ENCODE measurements at places on chromosomes 4 and X. TPM values are rescaled to one million over a fixed set of nuclear protein-coding genes. Genes with fewer than 3 reads are reported as not detected.

DNA sequence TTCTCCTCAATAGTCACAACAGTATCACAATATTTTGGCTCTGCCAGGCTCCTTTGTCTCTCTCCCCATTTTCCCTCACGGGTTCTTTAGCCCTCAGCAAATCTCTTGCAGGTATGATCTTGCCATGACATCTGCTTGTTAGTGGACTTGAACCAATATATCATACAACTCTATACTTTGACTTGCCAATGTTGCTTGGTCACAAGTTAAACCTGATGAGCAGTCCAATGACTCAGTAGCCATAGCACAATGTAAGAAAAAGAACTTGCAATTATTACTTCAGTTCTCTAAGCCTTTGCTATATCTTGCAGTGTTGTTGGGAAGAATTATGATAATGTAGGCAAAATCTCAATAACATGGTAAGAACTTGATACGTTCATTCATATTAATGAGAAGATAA lies 174.6 kb upstream of the NRK start:
- no peak for DNase-seq

GRCh38 chr4:123265443-123265842 lies 131.2 kb upstream of the SPRY1 start:
- no peak for DNase-seq

DNA sequence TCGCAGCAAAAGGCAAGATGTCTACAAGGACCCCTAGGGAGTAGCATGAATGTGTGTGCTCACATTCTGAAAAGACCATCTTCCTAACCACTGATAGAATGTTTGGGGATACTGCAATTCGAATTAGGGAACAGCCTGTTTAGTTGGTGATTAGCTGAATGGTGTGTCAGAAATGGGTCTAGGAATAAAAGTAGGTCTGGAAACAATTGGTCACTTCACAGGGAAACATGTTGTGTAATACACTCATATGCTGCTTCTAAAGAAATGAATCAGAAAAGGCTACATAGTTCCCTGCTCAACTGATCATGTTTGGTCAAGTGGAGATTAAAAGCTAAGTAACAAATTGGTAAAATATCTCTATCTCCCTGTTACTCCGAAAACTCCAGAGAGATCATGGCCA lies 2362.4 kb upstream of the TENM3 start:
- no peak for DNase-seq

- DNase-seq = no peak
These were observed 23.1 kb upstream of the BMP2K start for GRCh38 chr4:78753091-78753490.

DNA sequence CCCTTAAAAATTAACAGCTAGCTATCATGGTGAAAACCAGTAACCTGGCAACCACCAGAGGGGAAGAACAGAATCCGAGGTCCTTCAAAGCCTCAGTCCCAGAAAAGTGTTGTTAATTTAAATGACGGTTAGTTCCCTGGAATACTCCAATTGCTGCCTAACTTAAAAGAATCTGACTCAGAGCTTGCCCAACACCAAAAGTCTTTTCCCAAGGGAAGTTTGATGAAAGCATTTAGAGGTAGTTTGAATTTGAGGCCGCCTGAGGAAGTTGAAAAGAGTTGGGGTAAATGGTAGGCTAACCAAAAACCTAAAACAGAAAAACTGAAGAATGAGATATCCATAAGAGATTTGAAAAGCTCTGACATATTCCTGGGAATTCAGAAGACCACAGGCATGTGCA lies 46.6 kb downstream of the IL13RA2 start:
- no peak for DNase-seq

GRCh38 chr4:2790583-2791517 lies 2.0 kb upstream of the SH3BP2 start:
- no peak for DNase-seq

DNA sequence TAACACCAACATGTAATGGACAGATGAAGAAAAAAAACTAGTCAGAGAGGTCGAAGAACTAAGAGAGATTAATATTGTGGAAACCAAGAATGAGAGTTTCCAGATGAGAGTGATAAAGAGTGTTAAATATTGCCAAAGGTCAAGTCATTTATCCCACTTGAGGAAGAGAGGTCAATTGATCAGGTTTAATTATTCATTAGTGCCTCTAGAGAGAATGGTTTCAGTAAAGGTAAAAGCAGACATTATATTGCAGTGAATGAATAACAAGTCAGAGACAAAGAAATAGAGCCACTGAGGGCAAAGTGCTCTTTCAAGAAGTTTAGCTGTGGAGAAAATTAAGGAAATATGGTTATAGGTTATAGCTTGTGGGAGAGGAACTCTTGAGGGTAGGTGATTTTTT lies 263.1 kb downstream of the GUCY2F start:
- no peak for DNase-seq

DNA sequence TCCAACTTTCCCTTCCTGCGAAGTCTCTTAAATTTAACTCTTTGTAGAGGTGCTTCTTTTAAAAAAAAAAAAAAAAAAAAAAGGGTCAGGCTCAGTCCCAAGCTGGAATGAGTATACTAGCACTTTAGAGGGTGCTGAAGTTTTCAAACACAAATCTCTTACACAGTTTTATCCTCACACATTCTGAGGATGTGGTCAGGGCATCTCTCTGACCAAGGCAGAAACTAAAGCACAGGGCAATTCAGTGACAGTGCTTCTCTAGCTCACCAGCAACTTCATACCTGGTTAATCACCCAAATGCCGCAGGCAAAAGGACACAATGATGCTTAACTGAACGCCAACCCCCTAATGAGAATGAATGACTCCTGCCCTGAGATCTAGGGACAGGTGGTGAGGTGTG lies 9.8 kb upstream of the PGM2 start:
- DNase-seq = no peak

- DNase-seq = no peak
These were observed 30.9 kb downstream of the CD38 start for GRCh38 chr4:15809058-15809457.

DNA sequence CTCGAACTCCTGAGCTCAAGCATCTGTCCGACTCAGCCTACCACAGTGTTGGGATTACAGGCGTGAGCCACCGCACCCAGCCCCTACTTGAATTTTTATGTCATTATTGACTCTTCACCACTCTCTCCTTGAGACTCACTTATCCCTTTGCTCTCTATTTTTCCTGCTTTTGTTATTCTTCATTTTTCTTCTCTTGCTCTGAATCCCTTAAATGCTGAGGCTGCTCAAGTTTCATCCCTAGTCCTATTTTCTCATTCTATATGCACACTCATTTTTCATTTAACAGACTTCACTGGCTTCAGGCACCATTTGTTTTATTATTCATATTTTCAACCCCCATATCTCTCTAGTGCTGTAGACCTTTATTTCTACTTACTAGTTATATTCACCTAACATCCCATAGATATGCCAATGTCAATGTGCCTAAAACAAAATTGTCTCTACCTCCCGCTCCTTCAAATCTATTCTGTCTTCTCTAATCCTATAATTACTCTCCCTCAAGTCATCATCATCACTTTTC lies 85.7 kb downstream of the APOOL start:
- DNase-seq = no peak

DNA sequence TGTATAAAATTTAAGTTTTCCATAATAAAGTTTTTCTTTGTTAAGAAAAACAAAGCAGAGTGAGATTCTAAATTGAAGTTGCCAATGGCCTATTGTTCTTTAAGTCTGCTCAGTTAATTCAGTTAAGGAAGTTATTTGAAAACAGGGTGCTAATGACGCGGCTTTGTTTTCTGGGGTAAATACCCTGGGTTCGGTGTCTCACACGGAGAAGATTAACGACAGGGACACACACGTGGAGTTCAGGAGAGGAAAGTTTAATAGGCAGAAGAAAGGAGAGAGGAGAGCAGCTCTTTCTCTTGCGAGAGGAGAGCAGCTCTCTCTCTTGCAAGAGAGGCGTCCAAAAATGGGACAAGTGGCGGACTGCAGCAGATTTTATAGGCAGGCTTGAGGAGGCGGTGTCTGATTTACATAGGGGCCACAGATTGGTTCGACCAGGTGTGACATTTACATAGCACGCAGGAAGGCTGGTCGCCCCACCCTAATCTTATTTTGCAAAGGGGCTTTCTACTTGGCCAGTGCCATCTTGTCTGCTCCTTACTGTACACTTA lies 9.6 kb downstream of the CA5B start:
- no peak for DNase-seq

GRCh38 chrX:20414066-20414465 lies 147.4 kb upstream of the RPS6KA3 start:
- DNase-seq = no peak

- DNase-seq = no peak
These were observed 1.2 kb upstream of the TRPC5 start for GRCh38 chrX:112083624-112084326.

- DNase-seq = no peak
These were observed 4.5 kb upstream of the RHOXF1 start for GRCh38 chrX:120120223-120120622.

TXK gene
- 0.92 TPM for total RNA-seq

AMTN gene
- total RNA-seq = not detected

GSX2 gene
- not detected for total RNA-seq

MUC7 gene
- total RNA-seq = not detected

RAB39B gene
- total RNA-seq = 0.06 TPM

ADH1A gene
- total RNA-seq = not detected

PAGE1 gene
- total RNA-seq = not detected

POLA1 gene
- 24.1 TPM for total RNA-seq
